CD4-positive, alpha-beta T cell treated with Interleukin-1 beta for 1 hour (primary cell): ENCODE measurements at places on chromosomes 6 and 20.

DNA sequence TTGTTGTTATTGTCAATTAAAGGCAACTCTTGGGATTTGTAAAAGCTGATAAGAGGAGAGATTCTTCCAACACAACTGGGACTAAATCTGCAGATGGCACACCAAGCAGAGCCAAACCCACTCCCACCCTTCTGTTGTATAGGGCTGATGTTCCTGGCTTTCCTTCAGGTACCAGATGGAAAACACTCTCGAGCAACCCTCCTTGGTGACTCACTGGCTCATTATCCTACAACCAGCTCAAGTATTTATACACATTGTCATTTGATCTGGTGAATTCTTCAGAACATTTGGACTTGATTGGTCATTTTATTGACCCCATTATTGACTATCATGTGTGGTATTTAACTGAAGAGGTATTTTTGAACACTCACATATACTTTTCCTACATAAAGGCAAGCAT is 190.3 kb upstream of the PCSK2 start:
- no peak for DNase-seq

GRCh38 chr6:125474061-125474460 is 172.3 kb upstream of the HDDC2 start:
- DNase-seq, result no peak

DNA sequence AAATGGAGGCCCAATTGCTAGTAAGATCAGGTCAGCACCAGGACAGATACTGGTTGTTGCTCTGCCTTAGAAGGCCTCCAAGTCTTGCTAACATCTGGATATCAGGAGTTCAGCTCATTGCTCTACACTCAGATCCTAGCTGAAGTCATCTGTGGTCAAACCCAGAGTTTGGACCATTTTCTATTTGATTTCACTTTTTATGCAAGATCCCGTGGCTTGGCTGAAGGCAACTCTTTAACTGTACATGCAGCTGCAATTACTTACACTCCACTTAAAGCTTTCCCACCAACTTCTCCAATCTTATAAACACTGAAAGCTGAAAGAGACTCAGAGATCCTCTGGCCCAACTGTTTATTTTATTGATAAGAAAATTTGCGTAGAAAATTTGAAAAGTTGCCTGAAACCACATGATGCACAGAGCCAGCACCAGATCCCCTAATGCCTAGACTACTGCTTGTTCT is 2.7 kb downstream of the SLC17A2 start:
- DNase-seq, result no peak

DNA sequence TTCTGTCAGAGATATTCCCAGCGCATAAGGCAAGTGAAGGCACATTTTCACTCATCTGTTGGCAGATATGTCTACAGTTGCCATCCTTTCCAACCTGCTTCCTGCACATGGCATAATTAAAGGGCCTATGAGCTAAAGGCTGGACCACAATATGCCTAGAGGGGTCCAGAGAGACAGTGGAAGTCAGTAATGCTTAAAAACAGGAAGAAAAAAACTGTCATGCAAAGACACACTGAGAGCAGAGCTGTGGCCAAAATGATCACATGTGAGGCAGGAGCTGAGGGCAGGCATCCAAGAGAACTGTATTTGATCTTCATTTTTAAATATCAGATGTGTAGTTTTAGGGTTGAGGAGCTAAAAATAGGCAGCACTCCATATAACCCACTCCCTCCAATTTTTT is 125.0 kb upstream of the BACH2 start:
- no peak for DNase-seq

DNA sequence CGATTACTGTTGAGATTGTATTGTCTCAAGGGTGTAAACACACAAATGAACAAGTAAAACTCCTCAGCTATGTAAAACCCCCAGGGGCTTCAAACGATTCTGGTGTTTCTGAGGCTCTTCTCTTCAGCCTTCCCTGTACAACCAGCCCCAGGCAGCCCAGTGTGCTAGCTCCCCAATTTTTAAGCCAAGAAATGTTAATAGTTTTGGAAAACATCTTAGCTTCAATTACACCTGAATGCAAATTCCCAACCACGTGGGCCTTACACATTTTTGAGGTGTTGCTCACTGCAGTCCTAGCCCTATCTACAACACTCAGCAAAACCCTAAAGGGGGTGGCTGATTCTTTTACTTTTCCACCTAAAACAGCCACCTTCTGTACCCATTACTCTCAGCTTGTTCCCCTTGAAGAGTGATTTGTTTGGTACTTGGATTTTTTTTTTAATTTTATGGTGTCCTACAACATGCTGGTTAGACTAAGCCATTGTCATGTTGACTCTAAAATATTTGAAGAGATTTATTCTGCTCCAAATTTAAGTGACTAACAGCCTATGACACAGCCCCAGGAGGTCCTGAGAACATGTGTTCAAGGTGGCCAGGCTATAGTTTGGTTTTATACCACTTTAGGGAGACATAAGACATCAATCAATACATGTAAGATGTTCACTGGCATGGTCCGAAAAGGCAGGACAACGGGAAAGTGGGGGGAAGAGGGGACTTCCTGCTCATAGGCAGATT is 48.7 kb downstream of the ADAT2 start:
- DNase-seq, result no peak

DNA sequence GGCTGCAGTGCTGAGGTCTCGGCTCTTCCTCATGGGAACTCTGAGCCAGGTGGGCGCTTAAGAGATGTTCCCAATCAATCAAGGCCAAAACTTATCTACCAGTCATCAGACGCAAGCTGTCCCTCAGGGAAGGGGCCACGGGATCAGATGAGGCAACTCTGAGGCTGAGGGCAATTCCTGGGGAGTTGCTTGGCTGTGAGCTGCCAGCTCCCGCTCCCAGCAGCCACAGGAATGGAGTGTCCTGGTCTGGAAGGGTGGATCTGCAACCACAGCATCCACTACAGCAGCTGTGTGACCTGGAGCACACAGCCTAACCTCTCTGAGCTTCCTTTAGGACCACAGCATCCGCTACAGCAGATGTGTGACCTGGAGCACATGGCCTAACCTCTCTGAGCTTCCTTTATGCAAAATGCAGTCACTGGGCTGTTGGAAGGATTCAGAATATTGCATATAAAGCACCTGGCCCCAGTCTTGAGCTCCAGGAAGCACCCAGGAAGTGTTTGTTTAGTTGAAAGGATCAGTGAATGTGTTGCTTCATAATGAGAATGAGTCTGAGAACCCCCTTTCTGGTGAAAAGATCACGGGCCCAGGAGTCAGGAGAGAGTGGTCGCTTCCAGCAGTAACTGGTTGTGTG is 60.9 kb downstream of the TFAP2C start:
- DNase-seq, result no peak

DNA sequence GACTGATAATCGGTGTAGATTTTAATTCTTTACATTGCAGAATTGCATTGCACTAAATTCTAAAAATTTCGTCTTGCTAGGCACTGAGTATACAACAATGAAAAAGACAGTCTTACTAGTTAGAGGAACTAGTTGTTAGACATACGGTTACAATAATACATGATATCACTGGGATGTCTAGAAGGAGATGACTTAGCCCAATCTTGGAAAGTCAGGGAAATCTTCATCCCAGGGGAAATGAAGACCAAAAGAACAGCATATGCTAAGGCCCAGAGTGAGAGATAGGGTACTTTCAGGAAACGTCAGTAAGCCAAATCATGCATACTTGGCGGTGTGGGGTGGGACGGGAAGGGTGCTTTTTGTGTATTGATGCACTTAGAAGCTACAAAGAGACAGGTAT is 901 bp downstream of the CEP57L1 start:
- no peak for DNase-seq

DNA sequence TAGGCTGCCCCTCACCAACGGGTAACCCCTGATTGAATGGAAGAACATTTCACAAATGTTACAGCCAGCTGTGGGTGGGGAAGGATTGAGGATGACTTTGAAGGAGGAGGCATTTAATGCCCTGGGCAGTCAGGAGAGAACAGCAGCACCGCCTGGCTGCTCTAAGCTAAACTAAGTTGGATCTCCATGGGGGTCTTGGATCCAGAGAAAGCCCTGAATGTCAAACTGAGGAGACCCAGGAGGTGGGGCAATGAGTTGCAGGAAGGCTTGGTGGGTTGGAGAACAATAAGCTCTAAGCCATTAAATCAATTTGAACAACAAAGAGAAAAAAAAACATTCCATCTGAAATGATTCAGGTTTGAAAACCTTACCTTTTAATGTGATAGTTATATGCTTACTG is 35.4 kb downstream of the TMX4 start:
- DNase-seq, result no peak

DNA sequence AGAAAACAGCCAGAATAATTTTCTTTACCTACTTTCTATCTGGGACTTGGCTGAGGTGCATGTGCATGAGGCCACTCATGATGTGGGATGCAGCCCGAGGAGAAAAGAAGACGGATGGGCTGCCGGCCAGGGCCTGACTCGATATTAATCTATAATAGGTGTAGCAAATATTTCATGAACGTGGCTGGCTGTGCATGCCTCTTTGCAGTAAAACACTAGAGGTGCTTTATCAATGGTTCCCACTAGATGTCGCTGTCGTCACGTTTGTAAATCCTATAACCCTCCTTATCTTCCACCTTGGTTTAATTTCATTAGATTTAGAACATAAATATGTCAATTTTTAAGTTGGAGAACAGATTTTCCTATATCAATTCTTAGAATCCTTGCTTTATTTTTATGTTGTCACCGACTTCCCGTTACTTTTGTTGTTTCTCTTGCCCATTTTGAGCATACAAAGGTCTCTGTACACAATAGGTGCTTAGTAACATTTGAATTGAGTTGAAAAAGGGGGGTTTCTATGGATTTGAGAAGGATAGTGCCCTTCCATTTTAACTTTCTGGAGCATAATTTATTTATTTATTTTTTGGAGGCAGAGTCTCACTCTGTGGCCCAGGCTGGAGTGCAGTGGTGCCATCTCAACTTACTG is 19.6 kb upstream of the FERMT1 start:
- DNase-seq, result peak; percentile 38

DNA sequence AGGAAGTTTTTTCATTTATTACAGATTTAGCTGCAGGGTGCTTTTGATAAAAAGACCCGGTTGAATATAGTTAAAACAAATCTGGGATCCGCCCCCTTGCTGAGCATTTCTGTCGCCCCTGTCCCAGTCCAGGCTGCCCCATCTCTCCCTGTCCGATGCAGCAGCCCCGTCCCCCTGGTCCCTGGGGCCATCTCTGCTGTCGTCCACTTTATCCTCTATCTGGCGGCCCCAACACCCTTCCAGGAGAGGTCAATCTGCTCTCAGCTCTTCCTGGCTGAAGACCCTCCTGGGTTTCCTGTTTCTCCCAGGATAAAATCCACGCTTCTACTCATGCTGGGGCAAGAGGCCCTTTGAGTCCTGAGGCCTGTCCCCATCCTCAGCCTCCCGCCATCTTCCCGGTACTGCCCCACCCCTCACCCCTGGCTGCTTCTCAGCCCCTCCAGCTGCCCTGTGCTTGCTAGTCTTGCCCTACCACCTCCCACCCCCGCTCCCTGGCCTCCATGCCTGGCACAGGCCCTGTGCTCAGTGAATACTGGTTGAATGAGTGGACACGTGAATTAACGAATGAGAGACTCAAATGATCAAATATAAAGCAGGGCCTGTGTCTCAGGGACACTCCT is 16.0 kb upstream of the PHACTR3 start:
- no peak for DNase-seq

DNA sequence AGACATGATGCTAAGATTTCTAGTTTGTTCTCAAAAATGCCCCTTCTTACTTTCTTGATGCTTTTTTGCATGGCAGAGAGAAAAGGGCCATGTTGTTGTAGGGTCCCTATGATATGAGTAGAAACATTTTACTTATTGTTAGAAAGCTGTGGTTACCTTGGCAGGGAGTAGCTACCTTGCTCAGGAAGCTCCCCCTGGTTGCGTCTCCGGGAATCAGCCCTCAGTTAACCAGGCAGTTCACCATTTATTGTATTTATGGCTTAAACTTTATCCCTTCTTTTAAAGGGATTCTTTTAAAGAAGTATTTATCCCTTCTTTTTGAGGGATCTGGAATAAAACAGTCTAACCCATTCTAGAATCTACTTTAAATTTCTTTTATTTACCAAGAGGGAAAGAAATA is 113.9 kb upstream of the PROKR2 start:
- no peak for DNase-seq

DNA sequence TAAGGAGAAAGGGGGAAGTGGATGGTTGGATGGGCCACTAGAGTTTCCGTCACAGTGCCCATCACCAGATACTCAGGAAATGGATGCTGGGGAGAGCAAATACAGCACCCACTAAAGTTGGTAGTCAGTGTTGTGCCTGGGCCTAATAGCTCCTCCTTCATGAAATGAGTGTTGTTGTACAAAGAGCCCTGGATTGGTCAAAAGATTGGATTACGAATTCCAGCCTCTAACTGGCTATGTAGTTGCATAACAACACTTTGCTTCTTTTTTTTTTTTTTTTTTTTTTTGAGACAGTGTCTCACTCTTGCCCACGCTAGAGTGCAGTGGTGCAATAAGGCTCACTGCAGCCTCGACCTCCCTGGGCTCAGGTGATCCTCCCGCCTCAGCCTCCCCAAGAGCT is 27.4 kb downstream of the KCNG1 start:
- DNase-seq, result no peak

GRCh38 chr6:115358616-115359015 is 702.1 kb downstream of the FRK start:
- no peak for DNase-seq

GRCh38 chr20:64058536-64058935 is 4.5 kb upstream of the TCEA2 start:
- DNase-seq, result no peak

DNA sequence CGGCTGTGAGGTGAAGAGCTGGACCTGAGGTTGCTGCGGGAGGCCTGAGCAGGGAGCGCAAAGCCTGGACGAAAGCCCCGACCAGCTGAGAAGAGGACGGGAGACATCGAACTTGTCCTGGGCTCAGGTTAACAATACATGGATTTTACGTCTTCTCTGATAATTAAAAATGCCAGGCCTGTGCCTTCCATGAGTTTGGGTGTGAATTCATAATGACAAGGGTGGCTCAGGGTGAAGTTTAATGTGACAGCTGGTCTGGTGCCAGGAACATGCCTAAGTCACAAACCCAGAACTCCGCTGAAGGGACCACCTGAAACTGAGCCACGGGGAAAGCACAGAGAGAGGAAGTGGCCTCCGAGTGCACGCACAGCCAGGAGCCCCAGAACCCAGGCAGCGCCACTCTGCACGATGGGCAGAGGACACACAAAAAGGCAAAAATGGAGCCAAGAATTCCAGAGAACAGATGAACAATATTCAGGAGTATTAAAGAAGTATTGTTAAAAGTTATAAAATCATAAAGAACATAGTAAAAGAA is 150.1 kb upstream of the RPS6KA2 start:
- no peak for DNase-seq

GRCh38 chr6:5425797-5426196 is 164.5 kb downstream of the FARS2 start:
- no peak for DNase-seq
